ENCODE measurements at places on chromosomes 3 and 15.

DNA sequence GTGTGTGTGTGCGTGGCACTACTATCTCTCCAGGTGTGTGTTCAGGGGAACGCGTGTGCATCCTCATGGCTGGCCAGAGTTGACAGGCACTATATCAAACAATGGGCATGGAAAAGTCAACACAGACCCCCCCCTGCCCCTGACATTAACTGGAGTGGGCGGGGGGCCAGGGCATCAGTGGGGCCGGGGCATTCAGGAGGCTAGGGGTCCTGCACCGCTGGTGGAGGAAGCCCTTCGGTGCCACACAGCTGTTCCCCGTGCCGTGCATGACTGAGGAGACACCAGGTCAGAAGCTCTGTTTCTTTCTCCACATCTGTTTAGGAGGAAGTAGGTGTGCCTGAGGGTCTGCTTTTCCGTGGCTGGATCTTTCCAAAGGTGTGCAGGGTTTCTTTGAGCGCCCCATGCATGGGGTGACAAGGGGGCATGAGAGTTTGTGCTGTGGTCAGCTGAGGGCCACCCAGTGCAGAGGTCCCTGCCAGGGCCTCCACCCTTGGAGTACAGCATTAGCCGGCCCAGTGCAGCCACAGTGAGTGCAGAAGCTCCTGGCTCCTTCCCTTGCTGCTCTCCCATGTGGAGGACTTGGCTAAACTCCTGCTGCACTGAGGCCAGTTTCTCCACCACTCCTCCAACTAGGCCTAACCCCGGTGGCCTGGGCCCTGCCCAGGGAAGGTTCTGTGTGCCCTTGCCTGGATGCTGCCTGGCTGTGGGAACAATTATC lies 7.5 kb downstream of the C3orf22 start:
- peak; percentile 1 for DNase-seq

GRCh38 chr3:177931346-177931745 lies 604.9 kb upstream of the KCNMB2 start:
- no peak for DNase-seq

GRCh38 chr15:64163659-64164362 lies 989 bp upstream of the PPIB start:
- no peak for DNase-seq

DNA sequence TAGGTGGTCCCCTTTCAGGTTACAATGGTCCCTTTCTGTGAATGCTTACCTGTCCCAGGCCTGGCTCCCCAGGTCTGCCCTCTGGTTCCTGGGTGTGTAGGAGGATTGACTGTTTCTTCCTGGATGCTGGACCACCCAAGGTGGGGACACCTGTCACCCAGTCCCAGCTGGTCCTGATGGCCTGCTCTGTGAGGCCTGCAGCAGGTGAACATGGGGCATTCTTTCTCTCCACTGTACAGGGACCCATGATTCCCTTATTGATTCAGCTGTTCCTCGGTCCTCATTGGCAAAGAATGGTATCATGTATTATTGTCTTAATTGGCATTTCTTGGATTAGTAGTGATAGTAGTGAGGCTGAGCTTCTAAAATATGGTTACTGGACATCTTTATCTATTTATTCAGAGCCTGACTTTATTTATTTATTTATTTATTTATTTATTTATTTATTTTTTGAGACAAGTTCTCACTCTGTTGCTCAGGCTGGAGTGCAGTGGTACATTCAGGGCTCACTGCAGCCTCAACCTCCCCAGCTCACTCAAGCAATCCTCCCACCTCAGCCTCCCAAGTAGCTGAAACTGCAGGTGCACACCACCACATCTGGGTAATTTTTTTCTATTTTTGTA lies 8.8 kb upstream of the DNAJA4 start:
- no peak for DNase-seq

DNA sequence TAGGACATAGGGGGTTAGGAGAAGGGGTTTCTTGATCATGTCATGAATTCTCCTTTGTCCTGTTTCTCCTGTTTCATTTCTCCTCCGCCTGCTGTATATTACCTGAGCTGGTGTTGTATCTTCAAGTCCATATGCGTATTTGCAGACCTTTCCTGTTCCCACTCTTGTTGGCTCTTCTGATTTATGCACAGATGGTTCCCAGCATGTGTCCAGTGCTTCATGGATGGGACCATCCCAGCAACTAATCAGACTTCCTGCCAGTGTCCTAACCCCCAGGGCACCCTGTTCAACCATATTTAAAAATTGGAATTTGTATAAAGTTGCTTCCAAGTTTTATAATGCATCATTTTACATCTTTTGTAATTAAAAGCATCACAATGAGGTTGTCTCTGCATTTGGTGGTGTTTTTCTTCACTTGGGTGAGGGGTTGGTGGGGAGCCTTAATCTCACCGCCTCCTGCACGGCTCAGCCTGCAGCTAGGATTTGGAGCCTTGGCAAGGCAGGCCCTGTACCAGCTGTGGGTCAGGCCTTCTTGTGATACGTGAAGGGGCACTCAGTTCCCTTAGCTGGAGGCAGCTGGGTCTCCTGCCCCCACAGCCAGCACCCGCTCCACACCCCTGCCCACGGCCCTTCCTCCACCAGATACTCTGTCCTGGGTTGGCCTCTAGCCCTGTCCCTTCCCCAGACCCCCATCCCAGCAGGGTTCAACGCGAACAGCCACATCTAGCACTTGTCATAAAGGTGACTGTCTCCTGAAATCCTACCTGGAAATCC lies 72.0 kb upstream of the BLM start:
- DNase-seq: no peak

DNA sequence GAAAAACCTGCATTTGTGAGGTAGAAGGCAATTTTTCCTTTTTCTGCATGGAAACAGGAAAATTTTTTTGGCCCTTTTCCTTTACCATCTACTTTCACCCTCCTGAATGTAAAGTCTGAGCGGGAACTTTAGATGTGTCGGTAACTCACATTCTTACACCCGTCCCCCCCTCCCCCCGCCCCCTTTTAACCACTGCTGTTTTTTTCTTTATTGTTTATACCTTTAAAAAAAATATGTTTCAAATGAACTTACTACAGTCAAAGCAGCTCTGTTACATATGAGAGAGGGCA lies 487 bp upstream of the HES1 start:
- no peak for DNase-seq
